ENCODE measurements at places on chromosomes 1 and 21.

DNA sequence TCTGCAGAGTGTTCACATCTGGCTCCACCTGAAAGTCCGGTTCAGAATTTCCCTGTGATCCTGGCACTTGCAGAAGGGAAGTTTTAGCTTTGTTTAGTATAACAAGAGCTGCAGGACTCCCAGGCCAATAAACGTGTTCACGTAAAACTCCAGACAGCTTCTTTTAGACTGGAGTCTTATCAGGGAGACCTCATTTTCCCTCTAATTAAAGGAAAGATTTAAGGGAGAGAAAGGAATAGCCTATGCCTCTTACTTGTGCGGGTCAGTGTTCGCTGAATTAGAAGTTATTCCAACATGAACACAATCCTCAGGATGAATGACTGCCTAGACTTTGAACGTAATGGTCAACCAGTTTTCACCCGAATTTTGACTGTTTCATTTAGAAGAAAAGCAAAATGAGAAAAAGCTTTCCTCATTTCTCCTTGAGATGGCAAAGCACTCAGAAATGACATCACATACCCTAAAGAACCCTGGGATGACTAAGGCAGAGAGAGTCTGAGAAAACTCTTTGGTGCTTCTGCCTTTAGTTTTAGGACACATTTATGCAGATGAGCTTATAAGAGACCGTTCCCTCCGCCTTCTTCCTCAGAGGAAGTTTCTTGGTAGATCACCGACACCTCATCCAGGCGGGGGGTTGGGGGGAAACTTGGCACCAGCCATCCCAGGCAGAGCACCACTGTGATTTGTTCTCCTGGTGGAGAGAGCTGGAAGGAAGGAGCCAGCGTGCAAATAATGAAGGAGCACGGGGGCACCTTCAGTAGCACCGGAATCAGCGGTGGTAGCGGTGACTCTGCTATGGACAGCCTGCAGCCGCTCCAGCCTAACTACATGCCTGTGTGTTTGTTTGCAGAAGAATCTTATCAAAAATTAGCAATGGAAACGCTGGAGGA lies 202.1 kb upstream of the SGIP1 start:
- peak; percentile 10 for DNase-seq

GRCh38 chr1:18630511-18631495 lies at the start of gene PAX7:
PAX7 (plus strand) TSS chr1:18630846; CDS start chr1:18631604, 758 bp downstream.
- DNase-seq: no peak

DNA sequence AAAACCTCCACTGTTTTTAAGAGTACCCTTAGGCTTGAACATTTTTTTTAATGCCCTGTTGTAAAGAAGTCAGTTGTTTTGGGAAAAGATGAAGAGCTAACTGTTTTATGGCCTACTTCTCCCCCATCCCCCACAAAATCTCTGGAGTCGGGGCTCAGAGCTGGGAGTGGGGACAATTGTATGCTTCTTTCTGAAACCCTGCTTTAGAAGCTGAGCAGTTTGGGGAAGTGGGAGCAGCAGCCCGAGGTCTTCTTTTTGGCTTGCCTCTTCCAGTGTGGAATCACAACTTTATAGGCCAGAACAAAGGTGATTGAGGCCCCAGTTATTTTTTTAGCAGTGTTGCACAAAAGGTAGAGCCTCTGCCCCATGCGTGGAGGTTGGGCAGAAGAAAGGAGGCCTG lies 25.2 kb downstream of the PPP2R5A start:
- no peak for DNase-seq

DNA sequence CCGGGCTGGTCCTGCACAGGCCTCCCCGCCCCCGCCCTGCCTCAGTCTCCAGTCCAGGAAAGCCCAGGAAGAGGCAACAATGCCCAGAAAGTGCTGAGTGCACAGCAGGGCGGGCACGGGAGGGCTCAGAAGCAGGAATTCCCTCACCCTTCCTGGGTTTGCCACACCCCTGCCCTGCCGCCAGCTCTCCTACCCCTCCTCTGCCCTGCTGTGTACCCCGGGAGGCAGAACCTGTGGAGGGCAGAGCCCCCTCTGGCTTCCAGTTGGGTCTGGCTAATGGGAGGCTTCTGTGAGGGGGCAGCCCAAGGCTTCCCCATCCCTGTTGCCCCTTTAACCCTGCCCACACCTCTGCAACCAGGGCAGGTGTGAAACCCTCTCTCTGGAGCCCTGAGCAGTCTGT lies 47.5 kb upstream of the CSF3R start:
- DNase-seq: no peak

GRCh38 chr21:26865857-26866256 lies 20.6 kb upstream of the ADAMTS1 start:
- DNase-seq: no peak

DNA sequence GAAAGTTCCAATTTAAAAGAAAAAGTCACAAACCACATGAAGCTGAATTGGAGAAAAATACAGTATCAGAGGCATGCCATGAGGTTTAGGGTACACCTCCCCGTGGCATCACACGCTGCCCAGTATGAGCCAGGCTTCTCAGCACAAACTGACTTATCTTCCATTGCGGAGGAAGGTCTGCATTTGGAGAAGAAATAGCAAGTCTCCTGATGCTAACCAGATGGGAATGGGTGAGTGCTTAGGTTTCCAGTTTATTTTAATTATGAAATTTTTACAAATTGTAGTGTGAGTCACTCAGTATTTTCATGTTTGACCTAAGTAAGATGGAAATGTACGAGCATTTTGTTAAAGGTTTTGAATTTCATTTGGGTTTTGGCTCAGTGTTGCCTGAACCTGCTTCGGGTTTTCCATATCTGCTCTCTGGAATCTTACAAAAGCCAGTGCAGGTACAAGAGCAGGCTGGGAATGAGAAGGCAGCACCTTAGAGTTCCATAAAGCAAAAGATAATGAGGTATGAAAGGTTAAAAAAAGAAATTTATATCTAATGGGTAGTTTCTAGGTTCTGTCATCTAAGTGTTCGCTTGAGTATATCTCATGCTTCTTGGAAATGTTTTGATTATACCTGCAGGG lies 213.9 kb downstream of the PATJ start:
- no peak for DNase-seq

DNA sequence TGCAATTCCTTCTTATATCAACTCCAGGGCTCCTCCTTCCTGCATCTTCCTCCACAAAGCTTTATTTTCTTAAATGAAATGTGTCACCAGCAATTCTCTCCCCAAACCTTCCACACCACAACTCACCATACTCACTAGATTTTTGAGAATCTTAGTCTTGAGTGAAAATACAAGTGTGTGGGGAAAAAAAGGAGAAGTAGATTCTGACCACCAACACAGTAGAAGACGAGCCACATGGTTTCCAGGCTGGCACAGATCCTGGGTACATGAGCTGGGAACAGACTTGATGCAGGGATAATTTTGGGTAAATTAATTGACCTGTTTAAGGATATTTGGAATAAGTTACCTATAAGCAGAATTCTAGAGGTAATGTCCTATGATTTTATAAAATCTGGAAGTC lies 72.8 kb upstream of the KCNJ15 start:
- DNase-seq: no peak

DNA sequence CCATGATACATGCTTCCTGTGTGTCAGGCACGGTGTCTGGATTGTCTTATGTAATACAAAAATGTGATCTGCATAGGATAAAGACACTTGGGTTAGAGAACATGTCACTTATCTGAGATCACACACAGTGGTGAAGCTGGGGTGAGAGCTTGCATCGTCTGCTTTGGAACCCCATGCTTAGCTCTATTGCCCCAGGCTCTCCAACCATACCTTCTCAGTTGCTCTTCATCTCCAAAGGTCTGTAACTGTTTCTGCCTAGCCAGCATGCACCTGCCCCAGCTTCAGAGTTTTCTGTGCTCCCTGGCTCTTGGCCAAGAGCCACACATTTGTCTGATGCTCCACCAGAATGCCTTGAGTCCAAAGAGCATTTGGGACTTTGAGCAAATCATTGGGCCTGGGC lies 93.9 kb upstream of the COG2 start:
- no peak for DNase-seq

DNA sequence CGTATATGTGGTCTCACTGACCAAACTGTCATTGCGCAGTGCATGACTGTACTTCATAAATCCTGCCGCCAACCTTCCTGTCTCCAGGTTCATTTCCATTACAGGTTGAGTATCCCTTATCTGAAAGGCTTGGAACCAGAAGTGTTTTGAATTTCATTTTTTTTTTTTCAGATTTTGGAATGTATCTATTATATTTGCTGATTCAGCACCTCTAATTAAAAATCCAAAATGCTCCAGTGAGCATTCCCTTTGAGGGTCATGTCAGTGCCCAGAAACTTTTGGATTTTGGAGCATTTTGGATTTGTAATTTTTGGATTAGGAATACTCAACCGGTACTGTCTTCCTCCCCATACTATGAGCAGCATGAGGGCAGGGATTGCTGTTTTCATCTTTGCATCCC lies 30.7 kb upstream of the RBBP5 start:
- no peak for DNase-seq

GRCh38 chr1:210707300-210708240 lies 378.9 kb downstream of the HHAT start:
- DNase-seq: no peak

DNA sequence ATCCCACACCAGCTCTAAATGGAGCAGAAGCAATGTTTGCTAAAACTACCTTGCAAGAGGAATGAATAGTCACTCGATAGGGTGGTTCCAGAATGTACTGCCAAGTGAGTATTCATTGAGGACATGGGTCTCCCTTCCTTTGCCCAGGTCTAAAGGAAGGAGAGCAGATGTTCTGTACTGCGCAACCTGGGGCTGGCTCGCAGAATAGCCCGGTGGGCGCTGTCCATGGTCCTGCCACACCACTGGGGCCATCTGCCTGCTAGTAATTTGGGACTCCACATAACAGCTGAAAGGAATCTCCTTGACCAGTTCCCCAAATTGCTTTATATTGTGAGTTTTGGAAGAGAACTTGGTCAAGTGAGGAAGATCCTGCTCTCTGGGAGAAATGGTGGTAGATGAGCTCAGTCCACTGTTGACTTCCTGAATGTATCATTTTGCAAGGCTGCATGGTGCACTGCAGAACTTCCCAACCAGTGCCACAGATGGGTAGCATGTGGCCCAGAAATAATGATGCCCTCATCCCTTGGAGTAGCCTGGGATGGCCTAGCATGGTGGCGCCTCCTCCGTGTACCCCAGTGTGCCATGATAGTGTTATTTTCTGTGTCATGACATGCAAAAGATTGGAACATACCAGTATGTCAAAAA lies 5.7 kb downstream of the SLC6A17 start:
- no peak for DNase-seq

- no peak for DNase-seq
Observed at GRCh38 chr1:207013321-207014085, 19.1 kb downstream of the C1orf116 start.

- DNase-seq: no peak
Observed at GRCh38 chr21:44291936-44292811, 6.5 kb downstream of the AIRE start.

Measured in stimulated activated CD8-positive, alpha-beta memory T cell treated with anti-CD3 and anti-CD28 coated beads, Interleukin-2, amount 100 ng/mL, for 1 hour (primary cell).